ENCODE measurements at places on chromosomes 3 and 15.

GRCh38 chr15:45549541-45550220 is 27.1 kb upstream of the SLC30A4 start:
- DNase-seq = no peak

DNA sequence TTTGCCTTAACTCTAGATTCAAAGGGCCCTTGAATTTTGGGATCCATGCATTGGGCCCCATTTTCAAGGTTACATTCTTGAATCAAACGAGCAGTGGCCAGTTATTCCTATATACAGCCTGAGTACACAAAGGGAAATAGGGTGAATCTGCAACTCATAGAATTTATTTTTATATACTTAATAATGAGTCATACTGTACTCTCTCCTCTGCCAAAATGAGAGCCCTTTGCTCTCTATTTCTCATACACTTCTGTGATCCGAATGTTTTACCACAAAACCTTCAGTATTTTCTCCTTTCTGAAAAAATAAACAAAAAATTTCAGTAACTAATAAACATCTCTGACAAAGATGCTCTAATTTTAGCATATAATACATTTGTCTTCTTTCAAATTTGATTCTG is 116.7 kb downstream of the SERPINI1 start:
- DNase-seq = no peak

DNA sequence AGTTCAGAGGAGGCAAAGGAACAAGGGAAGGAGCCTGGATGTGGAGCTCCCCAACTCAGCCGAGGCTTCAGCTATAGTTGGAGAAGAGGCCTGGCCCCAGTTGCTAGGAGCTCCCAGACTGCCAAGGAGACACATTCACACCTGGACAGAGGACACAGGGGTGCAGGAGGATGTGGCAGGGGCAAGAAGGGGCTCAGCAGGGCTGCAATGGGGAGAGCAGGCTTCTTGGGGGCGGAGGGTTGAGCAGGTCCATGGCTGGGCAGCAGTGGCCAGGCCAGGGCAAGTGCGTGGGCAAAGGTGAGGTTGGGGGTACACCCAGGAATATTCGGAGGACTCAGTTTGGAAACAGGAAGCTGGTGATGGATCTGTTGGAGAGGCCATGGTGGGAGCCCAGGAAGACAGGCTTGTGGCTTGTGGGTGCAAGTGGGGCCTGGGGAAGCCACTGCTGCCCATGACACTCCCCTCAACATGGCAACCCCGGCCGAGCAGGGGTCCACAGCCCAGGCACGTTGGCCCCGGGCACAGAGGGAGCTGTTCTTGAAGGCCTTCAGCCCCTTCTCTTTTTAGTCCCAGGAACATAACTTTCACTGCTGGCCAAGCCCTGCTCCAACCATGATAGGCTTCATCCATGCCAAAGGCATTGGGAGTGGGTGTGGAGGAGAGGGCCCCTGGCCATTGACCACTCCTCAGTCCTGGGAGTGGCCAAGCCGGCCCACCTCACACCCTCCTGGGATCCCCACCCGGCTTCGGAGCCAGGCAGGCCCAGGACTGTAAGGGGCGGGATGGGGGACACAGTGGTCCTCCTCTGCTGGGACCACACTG is 33.3 kb downstream of the TSPAN3 start:
- DNase-seq = no peak

DNA sequence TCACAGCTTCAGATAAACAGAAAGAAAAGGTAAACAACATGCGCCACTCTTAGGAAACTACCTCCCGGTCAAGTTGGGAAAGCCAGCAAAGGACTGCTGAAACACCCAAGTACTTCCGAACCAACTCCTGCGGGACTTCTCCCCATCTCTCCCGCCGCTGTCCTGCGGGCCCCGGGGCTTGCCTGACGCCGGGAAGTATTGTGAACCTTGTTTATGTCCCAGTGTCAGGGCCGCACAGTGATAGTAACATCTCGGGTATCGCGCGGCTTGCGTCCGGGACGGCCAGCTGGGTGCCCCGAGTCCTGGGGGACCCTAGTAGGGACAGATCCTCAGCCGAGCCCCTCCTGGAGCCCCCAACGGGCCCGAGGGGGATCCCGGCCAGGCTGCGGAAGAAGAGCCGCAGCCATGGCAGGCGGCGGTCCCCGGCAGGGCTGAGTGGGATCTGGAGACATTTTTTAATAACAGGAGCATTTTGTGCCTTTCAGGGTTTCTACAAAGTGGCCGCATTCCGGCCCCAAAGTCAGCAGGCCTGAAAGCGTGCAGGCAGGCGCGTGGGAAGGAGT is 756 bp downstream of the CLPX start:
- DNase-seq = peak; percentile 26

GRCh38 chr3:111712294-111713167 is 117.4 kb upstream of the ZBED2 start:
- DNase-seq = no peak

GRCh38 chr3:44628716-44629115 is 3.9 kb downstream of the ZNF197 start:
- DNase-seq = no peak

GRCh38 chr3:30602946-30603345 is 3.5 kb upstream of the TGFBR2 start:
- no peak for DNase-seq

DNA sequence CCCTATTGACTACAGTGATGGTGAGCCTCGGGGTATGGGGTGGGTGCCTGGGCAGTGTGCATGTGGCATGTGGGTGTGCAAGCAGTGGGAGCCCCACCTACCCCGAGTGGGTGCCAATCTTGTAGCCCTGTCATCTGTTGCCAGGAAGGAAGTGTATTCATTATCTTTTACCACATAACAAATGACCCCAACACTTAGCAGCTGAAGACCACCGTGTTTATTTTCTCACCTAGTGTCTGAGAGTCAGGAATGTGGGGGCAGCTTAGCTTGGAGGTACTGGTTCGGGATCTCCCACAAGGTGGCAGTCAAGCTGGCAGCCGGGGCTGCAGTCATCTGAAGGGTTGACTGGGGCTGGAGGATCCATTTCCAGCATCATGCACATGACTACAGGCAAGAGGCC is 21.7 kb downstream of the XYLB start:
- DNase-seq = no peak

Data from NCI-H446 (cell line).